ENCODE measurements at places on chromosomes 1 and 21.

DNA sequence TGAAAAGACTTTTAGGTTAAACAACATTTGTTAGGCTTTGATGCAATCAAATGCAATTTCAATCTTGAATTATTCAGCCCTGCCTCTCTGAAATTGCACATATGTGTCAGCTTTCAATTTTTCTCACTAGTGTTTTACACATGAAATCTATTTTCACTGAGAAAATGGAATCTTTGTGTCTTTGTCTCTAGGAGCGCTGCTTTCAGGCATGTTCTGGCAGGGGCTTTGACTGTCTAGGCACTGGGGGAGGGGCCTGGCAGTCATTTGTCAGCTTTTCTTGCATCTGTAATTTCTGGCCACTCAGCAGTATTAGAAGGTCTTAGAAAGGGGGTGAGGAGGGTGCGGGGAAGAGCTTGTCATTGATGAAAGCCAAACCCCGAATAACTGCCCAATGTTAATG, 264.4 kb downstream of the PTPRC start:
- DNase-seq, result no peak

DNA sequence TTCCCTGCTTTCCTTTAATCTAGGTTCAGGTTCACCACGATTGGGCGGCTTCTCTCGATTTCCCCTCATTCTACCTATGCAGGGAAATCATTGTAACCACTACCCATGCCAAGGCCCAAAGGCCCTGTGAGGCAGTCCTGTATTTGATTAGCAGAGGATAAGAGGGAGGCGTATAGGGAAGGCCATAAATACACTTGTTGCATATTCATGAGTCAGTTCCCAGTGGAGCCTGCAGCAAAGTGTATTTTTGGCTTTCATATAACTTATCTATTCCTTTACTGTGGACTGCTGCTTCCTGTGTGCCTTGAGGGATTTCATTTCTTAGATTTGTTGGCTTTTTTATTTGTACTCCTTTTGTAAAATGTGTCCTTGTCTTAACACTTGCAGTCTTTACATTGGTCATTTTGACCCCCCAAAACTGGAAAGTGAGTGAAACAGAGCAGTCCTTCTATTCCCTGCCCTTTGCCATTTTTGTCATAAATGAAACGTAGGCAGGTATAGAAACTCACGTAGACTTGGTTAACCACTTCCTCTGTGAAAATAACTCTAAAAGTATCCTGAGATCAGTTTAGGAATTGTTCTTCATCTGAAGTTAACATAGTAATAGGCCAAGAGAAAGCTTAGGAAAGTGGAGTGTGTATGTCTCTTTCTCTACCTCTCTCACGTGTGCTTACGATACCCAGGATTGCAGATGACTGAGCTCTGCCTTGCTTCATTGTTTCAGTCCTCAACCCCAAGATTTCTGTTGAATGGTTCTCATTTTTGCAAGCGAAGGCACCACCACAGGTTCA, 19.6 kb upstream of the KCNQ4 start:
- no peak for DNase-seq

DNA sequence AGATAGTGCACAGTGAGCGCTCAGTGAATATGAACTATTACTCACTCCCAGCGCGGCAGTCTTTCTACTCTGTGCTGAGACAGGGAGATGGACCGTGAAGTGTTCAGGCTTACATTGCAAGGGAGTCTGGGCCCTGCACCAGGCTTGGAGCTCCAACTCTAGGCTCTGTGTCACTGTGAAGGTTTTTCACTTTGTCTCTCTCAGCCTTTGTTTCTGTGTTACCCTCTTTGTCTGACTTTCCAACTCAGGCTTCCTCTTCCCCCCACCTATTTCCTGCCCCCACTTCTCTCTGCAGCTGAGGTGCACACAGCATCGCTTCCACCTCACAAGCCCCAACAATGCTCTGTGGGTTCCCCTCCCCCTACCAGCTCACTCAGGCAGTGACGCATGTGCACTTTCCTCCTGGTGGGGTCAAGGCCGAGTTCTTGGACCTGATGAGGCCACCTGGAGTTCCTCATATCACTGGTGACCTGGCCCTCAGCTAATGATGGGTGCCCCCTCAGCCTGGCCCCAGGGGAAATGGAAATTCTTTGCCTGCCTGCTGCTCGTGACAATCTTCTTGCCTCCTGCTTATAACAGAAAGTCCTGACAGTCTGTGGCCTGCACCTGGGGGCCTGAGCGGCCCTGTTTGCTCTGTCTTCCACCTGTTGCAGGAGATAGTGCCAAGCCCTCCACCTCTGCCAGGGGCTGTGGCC, 1.1 kb upstream of the LCK start:
- DNase-seq, result no peak

- DNase-seq, result no peak
Measured at GRCh38 chr21:46028573-46029091, 47.1 kb downstream of the COL6A1 start.

Data from GF-D8 (cell line).